ENCODE measurements at places on chromosomes 11 and 22.

- no peak for DNase-seq
These were observed 62.5 kb upstream of the IZUMO1R start for GRCh38 chr11:94241896-94242295.

DNA sequence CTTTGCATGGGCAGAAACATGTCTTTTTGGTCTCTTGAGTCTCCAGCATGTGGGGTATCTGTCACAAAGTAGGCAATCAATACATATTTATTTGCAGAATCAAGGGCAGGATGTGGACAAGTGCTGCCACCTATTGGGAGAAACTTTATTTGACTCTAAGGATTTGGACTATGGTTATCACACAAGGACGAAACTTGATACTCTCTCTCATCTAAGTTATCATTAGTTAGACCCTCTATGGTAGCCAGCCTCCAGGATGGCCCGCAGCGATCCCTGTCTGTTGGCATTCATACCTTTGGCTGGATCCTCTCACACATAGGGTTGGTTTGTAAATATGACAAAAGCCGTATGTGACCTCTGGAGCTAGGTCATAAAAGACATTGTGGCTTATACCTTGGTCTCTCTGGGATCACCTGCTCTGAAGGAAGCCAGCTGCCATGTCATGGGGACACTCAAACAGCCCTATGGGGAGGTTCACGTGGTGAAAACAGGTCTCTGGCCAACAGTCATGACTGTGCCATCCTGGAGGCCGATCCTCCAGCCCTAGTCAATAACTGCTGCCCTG lies 1.1 kb upstream of the FBXO7 start:
- no peak for DNase-seq

DNA sequence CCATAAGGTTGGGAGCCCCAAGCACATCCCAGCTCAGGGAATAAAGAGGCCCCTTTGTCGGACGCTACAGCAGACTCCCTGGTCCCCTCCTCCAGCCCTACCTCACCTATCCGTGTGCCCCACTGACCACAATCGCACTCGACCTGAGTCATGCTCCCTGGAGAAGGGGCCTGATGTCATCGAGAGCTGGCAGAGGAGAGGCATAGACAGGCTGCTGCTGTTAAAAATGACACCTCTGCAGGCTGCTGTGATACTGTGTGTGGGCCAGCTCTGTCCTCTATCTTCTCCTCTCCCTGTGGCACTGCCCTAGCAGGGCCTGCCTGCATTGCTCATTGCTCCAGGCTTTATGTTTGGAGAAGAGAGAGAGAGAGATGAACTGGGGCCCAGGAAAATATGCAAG lies 123.4 kb upstream of the SYT13 start:
- no peak for DNase-seq

- DNase-seq, result no peak
These were observed 4.3 kb upstream of the EXPH5 start for GRCh38 chr11:108597736-108598355.

DNA sequence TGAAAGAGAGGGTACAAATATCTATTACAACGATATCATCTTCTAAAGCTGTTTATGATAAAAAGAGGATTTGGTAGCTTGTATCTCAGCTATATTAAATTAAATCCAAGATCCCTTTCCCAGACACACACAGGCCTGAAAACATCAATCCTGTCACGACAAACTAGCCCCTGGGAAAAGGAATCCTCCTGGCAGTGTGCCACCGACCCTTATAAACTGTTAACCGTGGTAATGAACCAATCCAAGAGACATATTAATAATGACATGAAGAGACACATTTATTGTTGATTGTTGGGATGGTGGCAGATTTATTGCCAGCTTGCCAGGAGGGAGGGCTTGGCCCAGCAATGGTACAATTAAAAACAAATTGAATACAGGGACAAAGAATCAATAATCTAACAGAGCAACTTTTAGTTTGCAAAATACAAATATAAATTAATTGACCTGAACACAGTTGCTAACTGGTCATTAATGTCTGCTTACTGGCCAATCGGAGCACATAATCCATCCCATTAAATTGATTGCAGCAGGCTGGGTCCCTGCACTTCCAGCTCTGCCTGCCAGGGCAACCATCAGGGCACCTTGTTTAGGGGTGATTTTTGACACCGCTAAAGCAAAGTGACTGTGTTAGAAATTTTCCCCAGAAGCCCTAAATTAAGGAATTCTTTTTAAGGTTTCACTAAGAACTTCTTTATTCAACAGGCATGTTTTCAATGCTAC lies 887.6 kb downstream of the OPCML start:
- no peak for DNase-seq

GRCh38 chr11:79413268-79413667 lies 27.6 kb downstream of the TENM4 start:
- no peak for DNase-seq

DNA sequence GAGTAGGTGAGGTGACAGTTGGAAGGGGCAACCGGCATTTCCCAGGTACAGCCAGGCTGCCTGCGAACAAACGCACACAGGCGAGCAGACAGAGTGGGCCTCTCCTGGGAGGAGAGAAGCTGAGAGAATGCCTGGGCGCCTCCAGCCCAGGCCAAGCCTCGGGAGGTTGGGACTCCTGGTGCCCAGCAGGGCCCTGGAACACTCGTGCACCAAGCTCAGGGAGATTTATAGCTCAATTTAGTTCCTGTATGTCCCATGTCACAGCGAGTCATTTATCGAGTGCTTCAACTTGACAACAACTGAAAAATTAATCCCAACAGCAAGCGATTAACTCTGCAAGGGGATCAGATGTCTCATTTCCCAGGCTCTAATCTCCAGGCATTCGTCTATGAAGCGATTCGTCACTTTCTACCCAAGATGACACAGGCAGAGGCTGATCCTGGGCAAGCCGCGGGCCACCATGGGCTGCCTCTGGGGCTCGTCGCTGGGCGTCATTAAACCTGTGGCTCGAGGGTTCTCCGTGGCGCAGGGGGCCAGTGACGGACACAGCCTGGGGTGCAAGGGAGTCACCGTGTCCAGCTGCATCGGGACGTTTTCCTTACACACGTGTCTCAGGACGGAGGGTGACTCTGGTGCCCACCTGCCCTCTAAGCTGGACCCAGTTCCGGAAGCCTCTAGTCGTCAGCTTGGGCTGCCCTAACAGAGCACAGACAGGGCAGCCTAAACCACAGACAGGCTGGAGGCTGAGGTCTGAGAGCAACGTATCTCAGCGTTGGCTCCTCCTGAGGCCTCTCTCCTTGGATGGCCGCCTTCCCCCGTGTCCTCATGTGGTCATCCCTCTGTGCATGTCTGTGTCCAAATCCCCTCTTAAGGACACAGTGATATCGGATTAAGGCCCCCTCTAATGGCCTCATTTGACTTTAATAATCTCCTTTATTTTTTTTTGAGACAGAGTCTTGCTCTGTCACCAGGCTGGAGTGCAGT lies 154.1 kb downstream of the CTTN start:
- no peak for DNase-seq

- DNase-seq, result no peak
These were observed 90.1 kb upstream of the B3GAT1 start for GRCh38 chr11:134502153-134502550.

DNA sequence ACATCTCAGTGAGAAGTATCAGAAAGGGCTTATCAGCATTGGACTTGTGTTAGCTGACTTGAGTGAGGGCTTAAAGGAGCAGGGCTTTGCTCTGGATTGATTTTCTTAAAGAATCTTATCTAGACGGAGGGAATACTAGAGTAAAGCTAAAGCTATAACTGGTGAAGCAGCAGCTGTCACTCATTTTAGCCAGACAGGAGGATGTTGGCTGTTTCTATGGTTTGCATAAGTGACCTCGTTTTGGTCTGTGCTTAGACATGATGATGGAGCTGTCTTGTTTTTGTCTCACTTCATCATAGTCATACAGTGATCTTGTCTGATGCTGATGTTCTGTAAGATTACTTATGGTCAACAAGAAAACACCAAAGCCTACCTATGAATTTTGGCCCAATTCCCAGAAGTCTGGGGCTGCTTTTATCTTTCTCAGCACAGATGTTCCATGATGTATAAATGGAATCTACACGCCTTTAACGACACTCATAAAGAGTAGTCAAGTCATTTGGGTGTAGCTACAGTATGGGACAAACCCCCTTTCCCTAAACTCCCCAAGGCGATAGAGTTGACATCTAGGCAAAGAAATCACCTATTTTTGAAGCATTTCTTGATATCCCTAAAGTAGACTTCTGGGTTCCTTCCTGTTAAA lies 77.5 kb upstream of the UCP3 start:
- DNase-seq, result no peak

DNA sequence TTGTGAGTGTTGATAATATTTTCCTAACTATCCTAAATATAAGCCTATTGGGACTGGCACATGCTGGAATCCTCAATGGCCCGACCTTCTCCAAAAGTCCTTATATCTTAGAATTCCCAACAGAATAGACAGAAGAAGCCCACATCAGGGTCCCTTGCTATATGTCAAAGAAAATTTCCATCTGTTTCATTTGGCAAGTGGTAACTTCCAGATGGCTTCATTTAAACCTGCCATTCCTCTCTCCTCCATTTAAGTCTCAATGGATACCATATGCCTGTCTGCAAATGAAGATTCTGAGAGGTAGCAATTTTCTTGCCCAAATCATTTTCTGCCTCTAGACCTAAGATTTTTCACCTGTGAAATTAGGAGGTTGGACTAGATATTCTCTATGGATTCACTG lies 73.1 kb upstream of the KCNA4 start:
- DNase-seq, result no peak

DNA sequence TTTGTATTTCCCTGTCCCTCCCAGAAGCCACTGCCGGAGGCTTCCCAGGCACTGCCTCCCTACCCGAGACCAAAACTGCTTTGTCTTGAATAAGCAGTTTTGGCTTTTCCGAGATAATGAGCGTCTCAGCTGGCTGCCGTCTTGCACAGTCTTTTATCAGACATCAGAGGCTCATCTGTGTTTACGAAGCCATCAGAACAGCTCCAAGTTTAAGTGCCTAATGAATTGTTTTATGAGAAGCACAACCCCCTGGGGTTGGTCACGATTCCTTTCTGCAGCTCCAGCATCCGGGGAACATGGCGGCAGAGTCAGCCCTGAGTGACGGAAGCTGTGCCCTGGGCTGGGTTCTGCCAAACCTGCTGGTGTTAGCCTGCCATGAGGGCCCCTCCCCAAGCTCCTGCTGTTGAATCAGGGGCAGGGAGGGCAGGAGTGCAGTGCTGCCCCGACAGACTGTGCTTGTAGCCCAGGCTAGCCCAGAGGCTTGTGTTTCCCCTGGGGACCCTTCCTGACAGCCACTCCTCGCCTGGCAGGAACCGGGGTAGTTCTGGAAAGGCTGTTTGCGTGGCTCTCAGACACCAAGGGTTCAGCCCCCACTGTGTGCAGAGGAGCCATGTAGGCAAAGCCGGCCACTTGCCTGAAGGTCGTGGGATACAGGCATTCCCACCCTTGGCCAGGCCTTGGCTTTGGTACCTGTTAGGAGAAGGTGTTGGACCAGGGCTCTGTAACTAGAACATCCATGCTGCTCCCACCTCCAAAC lies 96.1 kb downstream of the MORC2 start:
- DNase-seq, result peak; percentile 48

- peak; percentile 56 for DNase-seq
These were observed 674.1 kb downstream of the OPCML start for GRCh38 chr11:132858223-132858622.

DNA sequence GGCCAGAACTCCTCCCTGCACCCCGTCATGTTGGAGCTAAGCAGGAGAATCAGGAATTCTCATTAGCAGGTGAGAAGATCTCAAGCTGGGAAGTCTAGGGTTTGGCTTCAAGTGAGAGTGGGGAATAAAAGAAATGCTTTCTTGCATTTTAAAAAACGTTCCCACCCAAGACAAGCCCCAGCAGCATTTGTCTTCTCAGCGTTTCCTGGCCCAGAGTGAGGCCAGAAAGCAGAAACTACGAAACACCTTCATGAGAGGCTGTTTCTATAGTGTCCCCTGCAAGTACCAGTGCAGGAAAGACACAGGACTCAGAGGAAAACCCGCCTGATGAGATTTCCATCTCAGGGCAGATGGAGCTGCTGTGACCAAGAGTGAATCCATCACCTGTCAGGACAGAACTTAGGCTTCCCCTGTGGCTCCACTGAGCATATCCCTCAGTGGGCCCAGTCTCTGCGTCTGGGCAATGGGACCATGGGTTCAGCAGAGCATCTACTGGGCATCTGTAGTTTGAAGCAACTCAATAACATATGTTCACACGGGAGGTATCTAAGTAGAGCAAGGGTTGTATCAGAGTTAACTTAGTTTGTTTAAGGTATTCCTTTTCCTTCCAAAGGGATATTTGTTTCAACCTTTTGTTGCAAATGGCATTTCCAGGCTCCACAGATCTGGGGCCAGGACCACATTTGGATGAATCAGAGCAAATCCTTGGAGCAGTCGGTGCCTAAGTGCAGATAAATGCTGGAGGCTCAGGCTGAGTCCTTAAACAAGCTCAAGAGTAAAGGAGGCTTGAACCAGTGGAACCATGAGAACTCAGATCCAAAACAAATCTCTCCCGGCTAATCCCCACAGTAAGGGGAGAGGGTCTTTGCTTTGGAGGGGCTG lies 548.3 kb downstream of the MIAT start:
- DNase-seq, result no peak
